Right renal pelvis (tissue), 4 donors: ENCODE measurements at places on chromosomes 11 and 22.

DNA sequence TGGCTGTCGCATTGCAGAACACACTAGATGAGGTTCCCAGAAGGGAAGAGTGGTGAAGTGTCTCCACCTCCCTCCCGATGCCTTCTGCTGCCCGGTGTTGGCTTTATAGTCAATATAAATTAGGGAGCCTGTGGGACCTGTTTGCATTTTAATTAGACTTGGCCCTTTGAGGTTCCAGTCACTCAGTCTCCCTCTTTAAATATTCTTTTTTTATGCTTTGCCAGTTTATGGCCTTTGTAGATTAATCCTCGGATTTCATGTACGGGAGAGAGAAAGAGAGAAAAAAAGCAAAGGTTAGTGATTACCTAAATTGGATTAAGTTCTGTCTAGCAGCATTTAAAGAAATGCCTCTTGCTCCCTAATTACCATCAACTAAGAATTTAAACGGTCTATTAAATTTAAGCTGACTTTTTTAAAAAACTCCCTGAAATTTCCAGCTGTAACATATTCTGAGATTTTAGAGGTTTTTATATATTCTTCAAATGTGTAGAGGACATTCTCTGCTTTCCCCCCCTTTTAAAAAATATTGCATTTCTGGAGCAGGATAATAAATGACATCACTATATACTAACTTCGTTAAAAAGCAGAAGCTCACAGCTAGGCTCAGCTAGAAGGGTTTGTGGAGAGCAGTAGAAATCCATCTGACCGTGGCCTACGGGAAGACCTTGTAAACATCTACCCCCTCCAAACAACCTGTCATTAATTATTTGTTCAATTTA is 84.4 kb downstream of the PRR5L start:
- DNase-seq = no peak

- no peak for DNase-seq
These were observed 6.9 kb upstream of the NLRP6 start for GRCh38 chr11:271319-271715.

- DNase-seq = no peak
These were observed 239.1 kb upstream of the NCAM1 start for GRCh38 chr11:112722148-112722547.

- DNase-seq = no peak
These were observed 15.0 kb upstream of the NXPE4 start for GRCh38 chr11:114610550-114610949.

GRCh38 chr22:27406389-27406861 is 395.1 kb downstream of the MN1 start:
- DNase-seq = no peak

GRCh38 chr22:17862646-17863181 is 88.4 kb upstream of the BID start:
- DNase-seq = no peak

DNA sequence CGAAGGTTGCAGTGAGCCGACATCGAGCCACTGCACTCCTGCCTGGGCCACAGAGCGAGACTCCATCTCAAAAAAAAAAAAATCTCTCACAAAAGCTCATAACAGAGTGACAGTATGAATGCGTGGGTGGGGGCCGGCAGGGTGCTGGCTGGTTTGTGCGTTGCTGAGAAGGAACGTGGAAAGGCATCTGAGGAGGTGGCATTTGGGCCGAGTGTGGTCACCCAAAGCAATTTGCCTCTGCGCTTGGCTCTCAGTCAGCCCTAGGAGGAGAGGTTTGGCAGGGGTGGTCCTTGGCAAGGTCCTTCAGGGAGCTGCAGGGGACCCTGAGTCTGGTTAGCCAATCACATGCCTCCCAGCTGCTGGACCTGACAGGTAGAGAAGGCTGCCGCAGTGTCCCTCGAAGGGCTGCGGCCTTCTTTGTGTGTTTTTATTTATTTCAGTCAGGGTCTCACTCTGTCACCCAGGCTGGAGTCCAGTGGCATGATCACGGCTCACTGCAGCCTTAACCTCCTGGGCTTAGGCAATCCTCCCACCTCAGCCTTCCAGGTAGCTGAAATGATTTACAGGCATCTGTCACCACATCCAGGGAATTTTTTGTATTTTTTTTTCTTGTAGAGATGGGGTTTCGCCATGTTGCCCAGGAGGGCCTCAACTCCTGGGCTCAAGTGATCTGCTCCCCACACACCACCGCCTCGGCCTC is 23.5 kb upstream of the OSBPL5 start:
- DNase-seq = no peak

DNA sequence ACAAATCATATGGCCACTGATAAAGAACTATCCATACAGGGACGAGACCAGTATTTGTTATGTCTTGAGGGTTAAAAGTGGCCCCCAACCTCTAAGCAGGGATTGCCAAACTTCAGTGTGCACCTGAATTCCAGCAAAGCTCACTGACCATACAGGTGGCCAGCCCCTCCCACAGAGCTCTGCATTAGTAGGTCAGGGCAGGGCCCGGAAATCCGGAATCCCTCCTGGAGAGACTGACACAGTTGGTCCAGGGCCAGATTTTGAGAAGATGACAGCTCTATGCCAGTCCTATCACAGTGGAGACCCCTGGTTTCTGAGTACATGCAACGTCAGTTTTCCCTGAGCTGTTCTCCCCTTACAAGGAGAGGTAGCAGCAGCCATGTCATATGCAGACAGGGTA is 20.8 kb downstream of the VPS37C start:
- DNase-seq = no peak

- no peak for DNase-seq
These were observed 17.5 kb upstream of the TMEM191C start for GRCh38 chr22:21449531-21450319.

GRCh38 chr11:122923302-122923701 is 40.7 kb downstream of the JHY start:
- DNase-seq = no peak

- no peak for DNase-seq
These were observed 3.0 kb upstream of the ANKK1 start for GRCh38 chr11:113384551-113384950.

DNA sequence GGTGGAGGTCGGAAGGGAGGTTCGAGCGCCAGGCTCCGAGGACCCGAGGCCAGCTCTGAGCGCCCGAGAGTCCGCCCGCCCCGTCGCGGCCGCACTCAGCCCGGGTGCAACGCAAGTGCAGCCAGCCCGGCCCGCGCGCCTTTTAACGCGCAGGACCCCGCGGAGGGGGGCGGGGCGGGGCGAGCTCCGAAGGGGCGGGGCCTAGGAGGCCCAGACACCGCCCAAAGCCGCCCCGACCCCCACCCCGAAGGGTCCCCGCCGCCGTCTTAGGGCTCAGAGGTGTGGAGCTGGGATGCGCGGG is at the start of gene PHOX2A:
TSS of gene PHOX2A (minus strand) at position 117 of the 301 bp plus-strand sequence. CDS start 172 bp downstream, outside the sequence.
- no peak for DNase-seq

- DNase-seq = no peak
These were observed 48.7 kb upstream of the OR9Q1 start for GRCh38 chr11:57974848-57975601.

- DNase-seq = no peak
These were observed 20.2 kb downstream of the NF2 start for GRCh38 chr22:29623553-29624169.

- DNase-seq = no peak
These were observed 5.9 kb downstream of the LMNTD2 start for GRCh38 chr11:554428-555226.
